ENCODE measurements at places on chromosomes 13 and 19.

DNA sequence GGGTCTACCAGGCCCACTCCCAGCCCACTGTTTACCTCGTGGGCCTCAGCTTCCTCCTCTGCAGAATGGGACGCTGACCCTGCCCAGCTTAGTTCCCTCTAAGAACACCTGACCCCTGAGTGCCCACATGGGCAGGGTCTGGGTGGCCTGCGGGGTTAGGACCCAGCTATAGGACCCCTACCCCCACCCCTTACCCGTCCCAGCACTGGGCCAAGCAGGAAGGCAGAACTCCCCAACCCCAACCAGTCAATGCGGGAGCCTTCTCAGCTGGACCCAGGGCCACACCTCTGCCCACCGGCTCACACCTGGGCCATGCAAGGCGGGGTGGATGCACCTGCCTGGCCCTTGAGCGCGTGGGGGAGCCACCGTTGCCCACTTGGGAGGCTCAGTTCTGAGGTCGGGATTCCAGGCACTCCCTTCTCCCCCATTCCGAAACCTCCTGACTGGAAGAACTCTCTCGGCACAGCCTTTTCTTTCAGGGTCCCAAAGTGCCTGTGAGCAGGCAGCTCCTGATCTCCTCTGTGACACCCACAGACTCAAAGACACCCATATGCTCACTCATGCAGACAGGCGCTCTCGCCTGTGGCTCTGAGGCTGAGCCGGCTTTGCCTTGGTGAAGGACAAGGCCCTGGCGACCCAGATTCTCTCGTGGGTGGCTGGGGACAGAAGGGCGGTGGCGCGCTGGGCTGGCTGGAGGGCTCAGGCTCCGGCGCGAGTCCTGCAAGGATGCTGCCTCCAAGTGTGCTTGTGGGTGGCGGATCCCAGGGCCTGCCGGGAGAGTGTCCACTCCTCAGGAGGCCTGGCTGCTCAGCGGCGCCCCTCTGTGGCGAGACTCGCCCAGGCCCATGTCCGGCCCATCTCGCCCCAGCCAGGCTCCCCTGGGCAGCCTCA is 27.9 kb upstream of the PARP4 start:
- no peak for DNase-seq

DNA sequence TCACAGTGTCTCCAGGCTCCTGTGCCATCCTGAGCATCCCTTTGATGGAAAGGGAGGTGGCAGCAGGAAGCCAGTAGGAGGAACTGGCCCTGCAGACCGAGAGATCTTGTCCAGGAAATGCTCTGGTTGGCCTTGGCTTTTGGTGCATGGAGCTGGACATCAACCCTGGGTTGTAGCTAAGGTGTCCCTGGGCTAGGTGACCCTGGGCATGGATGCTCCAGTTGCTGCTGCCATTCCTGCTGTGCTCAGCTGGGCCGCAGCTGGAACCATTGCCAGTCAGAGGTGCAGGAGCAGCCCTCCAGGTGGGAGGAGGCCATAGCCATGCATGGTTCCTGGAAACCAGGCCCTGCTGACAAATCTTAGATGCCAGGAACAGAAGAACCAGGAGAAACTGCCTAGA is 67.5 kb downstream of the ZNF98 start:
- DNase-seq: no peak

DNA sequence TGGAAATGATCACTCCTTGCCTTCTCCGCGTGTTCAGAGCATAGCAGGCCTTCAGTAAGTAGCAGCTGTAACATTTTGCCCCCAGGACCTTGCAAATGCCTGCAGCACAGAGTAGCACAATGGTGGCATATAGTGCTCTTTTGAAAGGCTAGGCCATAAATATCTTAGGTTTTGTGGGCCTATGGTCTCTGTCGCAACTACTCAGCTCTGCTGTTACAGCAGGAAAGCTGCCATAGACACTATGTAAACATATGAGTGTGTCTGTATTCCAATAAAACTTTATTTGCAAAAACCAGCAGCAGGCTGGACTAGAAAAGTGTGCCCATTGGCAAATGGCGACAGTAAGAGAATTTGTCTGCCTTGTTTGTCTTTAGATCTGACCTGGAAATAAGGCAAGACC is 9.4 kb downstream of the ITPKC start:
- DNase-seq: no peak

GRCh38 chr13:23797276-23797903 is 91.8 kb downstream of the MIPEP start:
- DNase-seq: no peak

DNA sequence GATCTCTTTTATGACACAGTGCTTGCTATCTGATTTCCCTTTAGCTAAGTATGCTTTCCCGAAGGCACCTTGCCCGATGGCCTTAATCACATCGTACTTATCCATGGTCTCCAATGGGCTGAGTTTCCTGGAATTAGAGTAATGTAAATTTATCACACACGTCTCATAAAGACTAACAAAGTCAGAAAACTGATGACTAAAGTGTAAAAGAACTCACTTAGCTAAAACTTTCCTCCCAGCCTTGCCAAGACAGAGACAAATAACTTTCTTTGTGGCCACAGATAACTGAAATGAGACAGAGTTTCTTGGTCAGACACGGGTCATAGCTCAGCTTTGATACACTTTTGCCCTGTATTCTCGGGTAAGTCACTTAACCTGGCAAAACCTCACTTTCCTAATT is 1.5 kb downstream of the NEK5 start:
- DNase-seq: no peak

GRCh38 chr19:52397310-52398080 is at the start of gene ZNF528:
Gene ZNF528, plus strand, starts transcription at chr19:52397849. Its CDS starts 4,165 bp downstream, at chr19:52402014.
- peak; percentile 92 for DNase-seq

- no peak for DNase-seq
Observed at GRCh38 chr13:45339867-45340266, 1.1 kb downstream of the TPT1 start.

- no peak for DNase-seq
Observed at GRCh38 chr19:36026091-36026876, 6.4 kb downstream of the CLIP3 start.

DNA sequence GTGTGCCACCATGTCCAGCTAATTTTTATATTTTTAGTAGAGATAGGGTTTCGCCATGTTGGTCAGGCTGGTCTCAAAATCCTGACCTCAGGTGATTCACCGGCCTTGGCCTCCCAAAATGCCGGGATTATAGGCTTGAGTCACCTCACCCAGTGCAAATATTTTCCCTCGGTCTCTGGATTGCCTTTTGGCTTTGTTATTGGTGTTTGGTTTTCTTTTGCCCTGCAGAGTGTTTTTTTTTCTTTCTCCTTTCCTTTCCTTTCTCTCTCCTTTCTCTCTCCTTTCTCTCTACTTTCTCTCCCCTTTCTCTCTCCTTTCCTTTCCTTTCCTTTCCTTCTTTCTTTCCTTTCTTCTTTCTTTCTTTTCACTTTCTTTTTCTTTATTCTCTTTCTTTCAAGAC is 33.2 kb downstream of the KDM4B start:
- DNase-seq: no peak

- no peak for DNase-seq
Observed at GRCh38 chr19:556611-557382, 12.9 kb downstream of the GZMM start.

DNA sequence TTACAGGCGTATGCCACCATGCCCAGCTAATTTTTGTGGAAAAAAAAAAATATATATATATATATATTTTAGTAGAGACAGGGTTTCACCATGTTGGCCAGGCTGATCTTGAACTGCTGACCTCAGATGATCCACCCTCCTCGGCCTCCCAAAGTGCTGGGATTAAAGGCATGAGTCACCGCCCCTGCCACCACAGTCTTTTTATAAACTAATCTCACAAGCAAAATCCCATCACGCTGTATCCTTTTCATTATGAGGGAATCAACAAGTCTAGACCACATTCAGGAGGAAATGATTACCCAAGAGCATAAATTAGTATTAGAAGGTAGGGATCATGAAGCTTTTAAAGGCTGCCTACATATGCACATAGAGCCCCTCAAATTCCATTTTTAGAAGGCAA is 210.6 kb upstream of the NBEA start:
- no peak for DNase-seq

DNA sequence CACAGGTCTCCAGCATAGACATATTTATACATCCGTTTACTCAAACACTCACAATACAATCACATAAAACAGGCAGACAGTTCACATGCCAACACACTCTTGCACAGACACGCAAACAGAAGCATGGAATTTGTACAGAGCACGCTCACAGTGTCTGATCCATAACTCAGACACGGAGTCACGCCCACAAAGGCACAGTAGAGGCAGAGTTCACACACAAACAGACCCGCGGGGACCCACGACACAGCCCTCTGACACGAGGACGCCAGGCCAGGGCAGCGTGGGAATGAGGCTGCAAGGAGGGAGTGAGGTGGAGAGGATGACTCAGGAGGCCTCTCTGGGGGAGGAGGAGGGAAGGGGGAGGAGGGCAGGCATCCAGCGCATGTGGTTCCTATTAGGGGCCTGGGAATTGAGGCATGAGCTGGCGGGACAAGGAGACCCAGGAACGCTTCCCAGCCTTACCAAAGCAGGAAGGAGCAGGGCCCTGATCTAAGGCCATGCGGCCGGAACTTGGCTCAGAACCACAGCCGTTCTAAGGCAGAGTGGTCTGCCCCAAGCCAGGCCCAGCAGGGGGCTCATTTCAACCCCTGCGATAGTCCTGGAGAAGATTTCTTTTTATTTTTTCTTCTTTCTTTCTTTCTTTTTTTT is 9.1 kb upstream of the OLFM2 start:
- DNase-seq: no peak

- no peak for DNase-seq
Observed at GRCh38 chr13:24203273-24203672, 42.8 kb downstream of the SPATA13 start.

DNA sequence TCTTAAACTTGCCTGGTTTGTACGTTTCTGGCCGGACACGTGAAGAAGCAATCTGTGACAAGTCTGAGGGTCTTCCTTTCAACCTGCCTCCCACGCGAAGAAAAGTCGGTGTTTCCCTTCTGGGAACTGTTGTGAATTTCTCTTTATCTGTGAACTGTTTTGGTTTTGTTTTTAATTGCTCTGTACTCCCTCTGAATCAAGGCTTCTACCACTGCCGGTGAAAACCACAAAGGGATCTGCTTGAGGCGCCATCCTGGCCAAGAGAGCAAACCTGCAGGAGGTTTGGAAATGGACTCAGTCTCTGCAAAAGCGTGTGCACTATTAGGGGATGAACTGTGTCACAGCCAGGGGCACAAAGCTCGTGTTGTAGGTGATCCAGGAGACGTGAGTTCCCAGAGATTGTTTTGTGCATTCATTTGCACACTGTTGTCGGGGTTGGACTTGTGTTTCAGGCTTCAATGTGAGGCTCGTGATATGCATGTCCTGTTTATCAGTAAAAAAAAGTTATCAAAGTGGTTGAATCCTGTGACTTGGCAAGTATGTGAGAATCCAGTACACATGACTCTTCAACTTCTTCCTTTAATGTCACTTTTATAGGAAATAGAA is 9.7 kb downstream of the SIGLEC8 start:
- DNase-seq: no peak

DNA sequence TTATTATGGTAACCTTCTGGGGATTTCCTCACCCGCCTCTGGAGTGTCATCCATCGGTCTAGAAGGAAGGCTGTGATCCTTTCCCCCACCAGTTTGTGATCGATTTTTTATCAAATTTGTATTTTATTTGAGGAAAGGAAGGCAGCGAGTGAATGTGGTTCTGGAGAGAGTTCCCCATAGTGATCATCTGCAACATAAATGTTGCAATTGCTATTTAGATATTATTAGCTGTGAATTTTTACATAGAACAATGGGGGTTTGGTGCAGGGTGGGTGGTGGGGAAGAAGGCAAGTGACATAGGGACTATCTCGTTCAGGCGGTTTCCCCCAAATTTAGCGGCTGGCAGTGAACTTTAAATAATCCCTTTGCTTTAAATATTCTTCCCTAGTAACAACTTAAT is 1.2 kb downstream of the CDK8 start:
- no peak for DNase-seq

DNA sequence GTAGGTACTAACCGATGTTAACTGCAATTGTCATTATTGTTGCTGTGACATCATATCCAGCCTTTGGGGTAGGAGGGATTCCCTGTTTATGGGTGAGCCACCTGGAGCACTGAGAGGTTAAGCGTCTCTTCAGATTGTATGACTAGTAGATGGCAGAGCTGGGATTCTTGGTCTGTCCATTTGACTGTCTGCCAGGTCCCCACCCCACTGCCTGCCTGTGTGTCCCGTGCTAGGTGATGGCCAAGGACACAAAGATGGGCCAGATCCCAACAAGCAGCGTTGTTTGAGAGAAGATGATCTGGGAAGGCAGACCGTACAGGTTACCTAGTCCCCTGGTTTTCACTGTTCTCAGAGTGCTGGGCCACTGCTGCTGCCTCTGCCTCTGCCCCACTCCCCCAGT is 16.6 kb downstream of the PPP2R1A start:
- DNase-seq: no peak

GRCh38 chr19:48363500-48363809 is 285 bp downstream of the TMEM143 start:
- DNase-seq: no peak

DNA sequence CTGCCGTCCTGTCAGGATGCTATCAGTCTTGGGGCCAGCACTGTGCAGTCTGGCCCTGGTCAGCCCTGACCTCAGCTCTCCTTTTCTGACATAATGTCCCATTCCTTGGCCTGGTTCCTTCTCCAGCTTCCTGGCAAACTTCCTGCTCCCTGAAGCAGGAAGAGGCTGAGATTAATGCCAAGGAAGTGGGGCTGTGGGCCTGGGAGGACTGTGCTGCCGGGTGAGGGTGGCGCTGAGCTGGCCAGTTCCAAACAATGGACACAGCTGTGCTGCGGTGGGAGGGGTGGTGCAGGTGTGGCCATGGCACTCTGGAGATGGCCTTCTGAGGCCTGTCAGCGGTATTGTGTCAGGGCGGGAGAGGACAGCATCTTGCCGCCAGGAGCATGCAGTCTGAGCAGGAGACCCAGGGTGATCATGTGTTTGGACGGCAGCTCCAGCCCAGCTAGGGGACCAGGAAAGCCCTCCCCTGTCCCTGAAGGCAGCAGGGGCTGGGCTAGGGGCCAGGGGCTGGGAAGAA is 30.9 kb downstream of the TUBA3C start:
- DNase-seq: no peak

DNA sequence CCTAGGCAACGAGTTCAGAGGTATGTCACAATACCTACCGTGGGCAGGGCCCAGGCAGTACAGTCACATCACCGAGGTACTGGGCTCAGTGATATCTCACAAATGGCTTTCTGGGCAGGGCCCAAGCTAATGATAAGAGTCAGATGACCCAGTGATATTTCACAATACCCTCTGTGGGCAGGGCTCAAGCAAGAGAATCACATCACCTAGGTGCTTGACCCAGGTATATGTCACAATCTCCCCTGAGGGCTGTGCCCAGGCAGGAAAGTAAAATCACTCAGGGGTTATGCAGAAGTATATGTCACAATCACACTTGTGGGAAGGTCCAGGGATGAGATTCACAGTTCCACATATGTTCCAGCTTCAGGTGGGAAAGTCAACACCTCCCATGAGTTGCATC is 45.3 kb downstream of the ZNF729 start:
- DNase-seq: no peak

- no peak for DNase-seq
Observed at GRCh38 chr19:54518844-54519243, 16.2 kb downstream of the LAIR2 start.

- DNase-seq: no peak
Observed at GRCh38 chr19:15213715-15214381, 13.1 kb upstream of the NOTCH3 start.
